ENCODE measurements at places on chromosomes 2 and 18.

DNA sequence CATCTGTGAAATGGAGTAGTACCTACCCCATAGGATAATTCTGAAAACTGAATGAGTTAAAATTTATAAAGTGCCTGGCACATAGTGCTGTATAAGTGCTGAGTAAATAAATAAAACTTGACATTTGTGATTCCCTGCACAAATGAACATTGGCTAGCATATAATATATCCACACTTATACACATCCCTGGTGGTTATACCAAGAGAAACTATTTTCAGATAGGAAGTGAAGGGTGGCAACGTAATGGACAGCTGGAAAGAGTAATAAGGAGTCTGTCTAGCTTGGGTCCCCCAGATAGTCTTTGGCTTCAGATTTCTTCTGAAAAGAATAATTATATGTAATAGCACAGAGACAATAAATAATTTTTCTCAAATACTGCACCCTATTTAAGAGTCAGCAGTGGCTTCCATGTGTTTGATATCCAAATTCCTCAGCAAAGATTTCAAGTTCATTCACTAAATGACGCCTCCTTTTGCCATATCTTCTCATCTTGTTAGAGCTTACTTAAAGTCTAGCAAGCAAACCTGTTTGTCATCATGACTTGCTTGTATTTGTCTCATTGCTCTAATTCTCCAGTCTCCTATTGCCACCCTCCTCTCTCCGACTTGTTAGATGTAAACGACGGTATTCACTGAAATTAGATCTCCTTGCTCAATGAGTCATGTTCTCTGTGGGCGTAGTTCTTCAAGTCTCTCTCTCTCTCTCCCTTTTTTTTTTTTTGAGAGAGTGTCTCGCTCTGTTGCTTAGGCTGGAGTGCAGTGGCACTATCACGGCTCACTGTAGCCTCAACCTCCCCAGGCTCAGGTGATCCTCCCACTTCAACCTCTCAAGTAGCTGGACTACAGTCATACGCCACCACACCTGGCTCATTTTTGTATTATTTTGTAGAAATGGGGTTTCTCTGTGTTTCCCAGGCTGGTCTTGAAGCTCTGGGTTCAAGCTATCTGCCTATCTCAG lies 8.7 kb upstream of the ADGRF3 start:
- DNase-seq = no peak

GRCh38 chr18:12046046-12046750 lies 47.4 kb upstream of the ANKRD62 start:
- no peak for DNase-seq

DNA sequence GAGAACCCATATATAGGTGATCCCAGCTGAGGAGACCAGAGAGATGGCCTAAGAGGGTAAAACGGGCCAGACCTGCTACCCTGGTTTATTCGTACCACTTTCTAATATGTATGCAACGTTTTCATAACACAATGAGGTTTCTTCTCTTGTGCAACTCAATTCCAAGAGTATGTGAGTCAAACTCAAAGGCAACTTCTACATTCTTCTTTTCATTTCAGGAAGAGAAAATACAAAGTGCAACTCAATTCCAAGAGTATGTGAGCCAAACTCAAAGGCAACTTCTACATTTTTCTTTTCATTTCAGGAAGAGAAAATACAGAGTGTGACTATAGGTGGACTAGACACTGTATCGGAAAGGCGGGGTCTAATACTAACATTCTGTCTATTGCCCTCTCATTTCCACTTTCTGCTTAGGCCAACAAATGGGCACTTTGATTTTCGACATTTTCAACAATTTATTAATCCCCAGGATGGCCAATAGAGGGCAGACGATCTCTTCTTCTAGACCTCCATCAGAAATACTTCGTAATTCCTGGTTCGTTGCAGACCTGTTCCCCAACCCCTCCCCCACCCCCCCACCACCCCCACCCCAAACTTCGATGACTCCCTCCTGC lies 3.7 kb upstream of the CRIM1 start:
- no peak for DNase-seq

DNA sequence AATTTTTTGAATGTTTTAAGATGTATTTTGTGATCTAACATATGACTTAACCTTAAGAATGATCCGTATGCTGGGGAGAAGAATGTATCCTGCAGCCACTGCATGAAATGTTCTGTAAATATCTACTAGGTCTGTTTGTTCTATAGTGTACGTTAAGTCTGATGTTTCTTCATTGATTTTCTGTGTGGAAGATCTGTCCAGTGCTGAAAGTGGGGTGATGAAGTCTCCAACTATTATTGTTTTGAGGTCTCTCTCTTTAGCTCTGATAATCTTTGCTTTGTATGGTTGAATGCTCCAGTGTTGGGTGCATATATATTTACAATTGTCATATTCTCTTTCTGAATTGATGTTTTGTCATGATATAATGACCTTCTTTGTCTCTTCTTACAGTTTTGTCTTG lies 82.5 kb upstream of the LHCGR start:
- DNase-seq = no peak

DNA sequence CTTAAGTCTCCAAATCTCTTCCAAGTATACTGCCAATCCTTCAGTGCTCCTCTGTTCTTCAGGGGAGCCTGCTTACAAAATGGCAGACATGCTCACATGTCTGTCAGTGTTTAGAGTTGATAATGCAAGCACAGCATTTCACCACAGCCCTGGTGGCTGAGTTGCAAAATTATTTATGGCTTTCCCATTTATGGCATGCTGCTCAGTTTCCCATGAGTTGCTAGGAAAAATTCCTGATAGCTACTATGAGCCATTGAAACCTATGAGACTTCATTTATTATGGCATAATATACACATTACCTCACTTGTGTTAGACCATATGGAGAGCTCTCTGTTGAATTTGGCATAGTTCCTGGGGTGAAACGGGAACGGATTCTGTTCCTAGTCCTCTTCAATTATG lies 448.7 kb upstream of the TCF4 start:
- no peak for DNase-seq

GRCh38 chr2:95050385-95051300 lies 25.1 kb downstream of the MAL start:
- DNase-seq = no peak

Data from cortex of kidney (tissue), 1 donor.